ENCODE measurements at places on chromosomes 2 and 18.

GRCh38 chr2:23092831-23093230 lies 292.1 kb upstream of the KLHL29 start:
- DNase-seq = no peak

DNA sequence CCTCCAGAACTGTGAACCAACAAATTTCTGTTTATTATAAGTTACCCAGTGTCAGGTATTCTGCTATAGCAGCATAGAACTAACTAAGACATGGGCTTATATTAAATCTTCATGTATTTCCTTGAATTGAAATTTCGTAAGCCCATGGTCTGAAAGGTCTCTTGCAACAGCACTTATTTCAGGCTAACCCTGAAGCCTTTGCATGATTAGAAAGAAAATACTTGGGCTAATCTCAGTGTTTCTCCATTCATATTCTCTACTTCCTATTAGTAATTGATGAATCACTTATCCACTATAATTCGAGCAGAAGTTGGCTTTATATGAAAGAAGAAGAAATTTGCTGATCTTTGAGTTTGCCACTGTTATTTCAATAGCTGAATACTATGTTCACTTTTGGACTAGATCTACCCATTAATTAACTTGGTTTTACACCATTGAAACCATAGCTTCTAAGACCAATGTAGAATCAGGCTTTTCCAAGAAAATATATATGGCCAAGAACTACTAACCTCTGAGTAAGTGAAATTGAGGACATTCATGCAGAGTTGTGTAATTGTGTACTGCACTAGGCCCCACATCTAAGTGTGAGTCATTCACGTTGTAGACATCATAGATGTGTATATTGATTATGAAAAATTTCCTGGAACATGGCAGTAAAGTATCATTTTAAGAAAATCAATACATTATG lies 731.6 kb downstream of the SOCS6 start:
- DNase-seq = no peak

- DNase-seq = no peak
Measured at GRCh38 chr18:5253910-5254309, 41.6 kb downstream of the ZBTB14 start.

GRCh38 chr18:8978394-8978793 lies 124.1 kb upstream of the NDUFV2 start:
- no peak for DNase-seq

GRCh38 chr18:11251229-11251890 lies 102.0 kb upstream of the PIEZO2 start:
- peak; percentile 30 for DNase-seq

- no peak for DNase-seq
Measured at GRCh38 chr2:237217995-237218616, 132.4 kb downstream of the COPS8 start.

GRCh38 chr2:182503886-182504285 lies 77.0 kb upstream of the PDE1A start:
- no peak for DNase-seq

GRCh38 chr18:52519021-52519420 lies 179.0 kb downstream of the DCC start:
- DNase-seq = no peak

- no peak for DNase-seq
Measured at GRCh38 chr2:223626716-223627115, 24.6 kb upstream of the SCG2 start.

GRCh38 chr2:181456660-181457120 lies 496 bp upstream of the ITGA4 start:
- DNase-seq = peak; percentile 61

GRCh38 chr2:218980735-218981389 lies 4.1 kb downstream of the FEV start:
- DNase-seq = no peak

DNA sequence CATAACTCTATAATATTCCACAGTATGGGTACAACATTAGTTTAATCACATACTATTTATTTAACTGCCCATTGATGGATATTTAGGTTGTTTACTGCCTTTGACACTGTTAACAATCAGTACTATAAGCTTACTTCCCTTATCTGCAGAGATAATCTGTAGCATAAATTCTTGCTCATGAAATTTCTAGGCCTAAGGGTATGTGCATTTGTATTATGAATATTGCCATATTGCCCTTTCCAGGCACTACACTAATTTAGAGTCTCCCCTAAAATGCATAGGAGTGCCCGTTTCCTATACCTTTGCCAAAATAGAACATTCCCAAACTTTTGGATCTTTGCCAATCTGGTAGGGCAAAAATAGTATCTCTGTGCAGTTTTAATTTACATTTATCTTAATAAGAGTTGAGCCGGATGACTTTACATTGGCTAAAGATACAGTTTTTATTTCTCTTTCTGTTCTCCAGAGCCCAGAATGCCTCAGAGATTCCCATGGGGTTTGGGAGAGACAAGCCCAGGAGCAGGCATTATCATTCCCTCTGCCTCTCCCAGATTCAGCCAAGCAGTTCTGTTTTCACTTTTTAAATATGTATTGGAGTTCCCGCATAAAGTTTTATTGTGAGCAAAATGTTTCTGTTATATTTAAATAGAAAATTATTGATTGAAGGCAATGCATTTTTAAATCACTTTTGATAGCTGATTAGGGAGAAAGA lies 102.8 kb downstream of the CAPN13 start:
- DNase-seq = no peak

DNA sequence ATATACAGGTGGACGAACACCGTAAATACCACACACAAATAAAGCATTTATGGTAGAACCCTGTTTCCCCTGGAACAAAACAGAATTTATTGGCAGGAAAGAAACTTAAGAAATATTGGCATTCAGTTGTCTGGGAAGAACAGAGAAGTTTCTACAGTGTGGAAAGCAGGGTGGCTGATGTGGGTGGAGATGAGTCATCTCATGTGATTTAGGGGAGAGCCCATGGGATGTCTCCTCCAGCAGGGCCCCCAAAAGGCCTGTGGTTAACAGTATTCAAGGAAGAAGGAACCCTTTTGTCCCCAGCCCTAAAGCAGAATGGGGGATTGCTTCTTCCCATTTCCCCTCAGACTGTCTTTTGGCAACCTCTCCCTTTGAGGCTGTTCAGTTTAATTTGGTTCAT lies 24.2 kb downstream of the SIX3 start:
- no peak for DNase-seq

DNA sequence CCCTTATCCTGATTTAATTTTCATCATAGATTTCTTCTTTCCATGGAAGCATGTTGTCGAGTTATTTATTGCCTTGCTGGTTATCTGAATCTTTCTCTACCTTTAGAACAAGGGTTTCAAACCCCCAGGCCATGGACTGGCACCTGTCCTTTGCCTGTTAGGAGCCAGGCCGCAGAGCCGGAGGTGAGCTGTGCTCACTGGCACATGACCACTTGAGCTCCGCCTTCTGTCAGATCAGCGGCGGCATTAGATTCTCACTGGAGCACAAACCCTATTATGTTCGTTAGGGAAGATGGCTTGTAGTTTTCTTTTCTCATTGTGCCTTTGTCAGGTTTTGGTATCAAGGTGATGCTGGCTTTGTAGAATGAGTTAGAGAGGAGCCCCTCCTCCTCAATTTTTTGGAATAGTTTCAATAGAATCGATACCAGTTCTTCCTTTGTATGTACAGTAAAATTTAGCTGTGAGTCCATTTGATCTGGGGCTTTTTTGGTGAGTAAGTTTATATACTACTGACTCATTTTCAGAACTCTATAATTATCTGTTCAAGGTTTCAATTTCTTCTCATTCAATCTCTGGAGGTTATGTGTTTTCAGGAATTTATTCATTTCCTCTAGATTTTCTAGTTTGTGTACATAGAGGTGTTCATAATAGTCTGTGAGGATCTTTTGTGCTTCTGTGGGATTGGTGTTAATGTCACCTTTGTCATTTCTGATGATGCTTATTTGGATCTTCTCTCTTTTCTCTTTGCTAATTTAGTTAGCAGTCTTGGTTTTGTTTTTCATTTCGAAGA lies 668.0 kb upstream of the FAM98A start:
- no peak for DNase-seq

DNA sequence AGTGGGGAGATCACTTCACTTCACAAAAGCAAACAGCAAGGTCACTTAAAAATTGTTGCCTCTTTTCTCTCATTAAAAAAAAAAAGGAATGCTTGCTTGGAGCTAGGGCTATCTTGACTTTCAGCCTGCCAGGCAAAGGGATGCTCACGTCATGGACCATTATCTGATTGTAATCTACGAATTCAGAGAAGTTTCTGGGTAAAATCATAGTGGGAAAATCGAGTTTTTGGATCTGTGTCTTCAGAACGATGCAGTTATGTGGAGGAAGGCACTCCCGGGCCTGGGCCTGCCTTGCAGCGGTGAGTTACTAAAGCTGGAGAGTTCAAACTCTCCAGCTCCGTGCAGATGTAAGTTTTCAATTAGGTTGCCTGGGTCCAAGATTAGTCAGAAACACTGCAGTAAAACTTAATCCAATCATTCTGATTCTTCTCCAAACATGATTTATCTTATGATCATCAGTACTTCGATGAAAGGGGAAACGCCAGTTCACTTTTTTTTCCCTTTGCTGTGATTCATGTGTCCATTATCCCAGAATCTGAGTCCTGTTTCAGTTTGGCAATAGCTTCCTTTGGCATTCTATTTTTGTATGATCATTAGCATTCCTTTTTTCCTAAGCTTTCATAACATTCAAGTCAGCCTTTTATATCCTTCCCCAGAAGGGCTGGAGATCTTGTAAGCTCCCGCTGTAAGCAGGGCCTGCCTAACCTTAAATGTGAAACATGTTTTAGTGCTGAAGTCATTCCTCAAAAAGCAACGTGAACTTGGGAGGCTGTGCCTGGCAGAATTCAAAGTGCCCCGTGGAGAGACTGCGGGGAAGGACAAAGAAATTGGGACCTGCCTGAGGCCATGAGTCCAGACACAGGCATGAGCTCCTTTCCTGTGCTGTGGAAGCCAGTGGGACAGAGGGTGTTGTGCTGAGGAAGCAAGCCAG lies 119.3 kb upstream of the TWIST2 start:
- peak; percentile 32 for DNase-seq

DNA sequence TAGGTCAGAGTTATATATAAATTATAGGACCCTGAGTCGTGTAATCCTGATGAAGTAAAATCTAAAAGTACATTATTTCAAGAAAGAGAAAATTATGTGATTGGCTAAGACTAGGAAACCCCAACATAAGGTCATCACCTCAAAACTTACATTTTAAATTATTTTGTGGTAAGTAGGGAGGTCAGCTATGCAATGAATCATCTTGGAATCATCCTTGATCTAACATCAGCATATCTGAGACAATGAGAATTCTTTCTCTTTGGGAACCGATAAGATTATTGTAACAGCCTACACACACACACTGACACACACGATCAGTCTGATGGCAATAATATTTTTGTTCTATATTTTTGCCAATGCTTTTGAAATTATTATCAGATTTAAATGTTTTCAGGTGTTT lies 904.8 kb upstream of the CHAC2 start:
- DNase-seq = no peak

- no peak for DNase-seq
Measured at GRCh38 chr2:212959471-212960117, 191.8 kb downstream of the IKZF2 start.

GRCh38 chr2:70927138-70927537 lies 8.6 kb upstream of the ATP6V1B1 start:
- no peak for DNase-seq

GRCh38 chr2:30717081-30717650 lies 90.1 kb downstream of the CAPN13 start:
- no peak for DNase-seq

- DNase-seq = no peak
Measured at GRCh38 chr2:60484133-60484645, 69.3 kb downstream of the BCL11A start.

DNA sequence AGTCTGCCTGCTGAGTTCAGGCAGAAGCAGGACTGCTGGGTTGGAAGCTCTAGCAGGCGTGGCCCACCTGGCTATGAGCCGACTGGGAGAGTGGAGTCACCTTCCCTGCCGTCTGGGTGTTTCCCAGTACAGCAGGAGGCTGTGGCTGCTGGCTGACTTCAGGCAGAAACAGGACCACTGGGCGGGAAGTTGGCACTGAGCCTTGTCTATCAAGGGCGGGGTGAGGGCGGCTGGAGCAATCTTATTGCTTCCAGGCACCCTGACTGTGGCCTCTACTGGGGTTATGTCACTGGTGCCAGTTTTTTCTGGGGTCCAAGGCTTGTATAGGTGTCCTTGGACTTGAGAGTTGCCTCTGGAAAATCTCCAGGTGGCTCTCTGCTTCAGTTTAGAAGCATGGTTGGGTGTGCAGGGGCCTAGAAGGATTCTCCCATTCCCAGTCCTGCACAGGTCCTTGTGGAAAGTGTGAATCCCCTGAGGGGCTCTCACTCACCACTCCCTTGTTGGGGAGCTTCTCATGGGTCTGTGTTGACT lies 30.5 kb downstream of the LTBP1 start:
- DNase-seq = peak; percentile 80

DNA sequence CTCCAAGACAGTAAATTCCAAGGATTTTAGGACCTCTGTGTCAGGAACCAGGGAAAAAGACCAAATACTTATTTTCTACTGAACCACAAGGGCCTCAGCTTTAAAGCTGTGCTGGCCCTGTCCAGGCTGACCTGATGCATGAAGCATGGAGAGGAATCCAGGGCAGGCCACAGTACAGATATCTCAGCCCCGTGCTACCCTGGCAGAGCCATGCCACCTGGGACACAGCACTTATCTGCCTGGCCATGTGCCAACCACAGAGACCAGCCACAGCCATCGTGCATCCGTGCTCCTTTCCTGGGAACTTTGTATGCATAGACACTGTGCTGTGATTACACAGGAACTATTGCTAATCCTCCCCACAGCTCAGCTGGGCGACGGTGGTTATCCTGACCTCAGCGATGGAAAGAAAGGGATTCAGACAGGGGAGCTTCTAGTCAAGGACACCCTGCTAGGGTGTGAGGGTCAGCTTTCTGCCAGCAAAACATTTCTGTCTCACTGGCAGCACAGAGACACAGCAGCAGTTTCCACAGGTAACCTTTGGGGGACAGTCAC lies 687.4 kb upstream of the ID2 start:
- peak; percentile 37 for DNase-seq

- peak; percentile 46 for DNase-seq
Measured at GRCh38 chr2:134402410-134402809, 148.5 kb downstream of the MGAT5 start.

DNA sequence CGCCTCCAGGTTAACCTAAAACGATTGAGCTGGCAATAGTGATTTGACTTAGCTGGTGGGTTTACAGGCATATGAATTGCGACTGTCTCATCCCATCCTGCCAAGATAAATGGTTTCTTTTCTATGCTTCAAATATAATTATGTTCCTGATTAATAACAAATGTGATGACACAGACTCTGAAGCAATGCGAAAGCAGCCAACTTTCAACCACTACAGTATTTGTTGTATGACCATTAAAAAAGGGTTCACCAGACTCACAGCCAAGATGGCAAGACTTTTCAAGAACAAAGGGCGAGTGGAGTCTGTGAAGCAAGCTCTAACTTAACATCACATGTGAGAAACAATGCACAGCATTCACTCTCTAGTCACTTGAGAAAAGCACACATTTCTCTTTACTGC lies 186.6 kb downstream of the PID1 start:
- DNase-seq = no peak

GRCh38 chr2:7573166-7573825 lies 656.1 kb downstream of the RNF144A start:
- DNase-seq = no peak

- DNase-seq = no peak
Measured at GRCh38 chr2:25460261-25460905, 118.7 kb upstream of the DNMT3A start.

GRCh38 chr2:65647249-65647842 lies 214.9 kb upstream of the SPRED2 start:
- DNase-seq = no peak
